Mucosa of descending colon (tissue), 3 donors: ENCODE measurements at places on chromosomes 4 and X.

DNA sequence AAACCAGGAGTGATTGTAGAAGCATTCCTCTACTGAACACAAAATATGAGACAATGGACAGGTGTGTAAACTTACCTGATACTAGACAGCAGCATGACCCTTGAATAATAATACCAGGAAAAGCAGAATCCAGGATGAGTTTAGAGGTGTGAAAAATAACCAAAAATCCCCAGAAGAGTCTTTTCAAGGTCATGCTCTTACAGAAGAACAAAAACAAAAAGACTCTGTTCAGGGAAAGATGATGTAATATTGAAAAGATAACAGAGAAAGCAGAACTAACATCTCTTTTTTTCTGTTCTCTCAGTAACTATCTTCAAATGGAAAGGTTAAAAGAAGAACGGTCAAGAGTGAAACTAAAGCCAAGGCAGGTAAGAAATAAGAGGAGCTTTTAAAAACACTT, 14.0 kb upstream of the ARHGAP10 start:
- no peak for DNase-seq

DNA sequence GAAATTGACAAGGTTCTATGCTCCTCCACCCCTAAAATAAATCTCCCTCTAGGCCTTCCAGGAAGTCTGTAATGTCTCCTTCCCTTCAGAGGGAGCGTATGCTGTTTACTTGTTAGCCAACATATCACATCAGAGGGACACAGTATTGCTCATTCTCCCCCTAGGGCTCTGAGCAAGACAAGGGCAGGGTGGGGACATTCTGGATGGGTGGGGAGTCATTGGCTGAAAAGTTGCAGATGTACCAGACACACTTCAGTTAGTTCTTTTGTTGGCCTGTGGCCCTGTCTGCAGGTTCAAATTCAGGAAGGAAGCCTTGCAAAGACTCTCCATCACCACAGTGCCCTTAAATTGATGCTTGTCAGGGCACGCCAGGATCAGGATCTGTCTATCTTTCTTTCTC, 106.3 kb upstream of the TEX13D start:
- DNase-seq = no peak

GRCh38 chrX:6732101-6732500, 197.2 kb upstream of the VCX3A start:
- DNase-seq = no peak

- no peak for DNase-seq
Measured at GRCh38 chr4:73742490-73743160, 2.3 kb downstream of the CXCL8 start.

- DNase-seq = no peak
Measured at GRCh38 chrX:70509078-70509477, 64.4 kb downstream of the DLG3 start.

DNA sequence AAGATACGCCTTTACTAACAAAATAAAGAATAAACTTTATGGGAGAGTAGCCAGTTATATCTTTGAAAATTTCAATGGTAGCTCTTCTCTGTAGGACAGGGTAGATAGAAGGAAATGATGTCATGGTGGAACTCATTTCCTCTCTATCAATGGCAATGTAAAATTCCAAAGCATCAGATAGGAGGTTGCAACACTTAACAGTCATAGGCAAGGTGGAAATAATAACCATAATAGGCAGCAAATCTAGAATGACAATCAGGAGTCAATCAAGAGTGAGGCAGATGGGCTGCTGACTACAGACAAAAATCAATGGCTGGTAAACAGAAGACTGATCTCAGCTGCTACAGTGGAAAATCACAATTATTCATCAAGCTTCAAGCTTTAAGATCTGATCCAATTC, 53.9 kb upstream of the TET2 start:
- DNase-seq = no peak

DNA sequence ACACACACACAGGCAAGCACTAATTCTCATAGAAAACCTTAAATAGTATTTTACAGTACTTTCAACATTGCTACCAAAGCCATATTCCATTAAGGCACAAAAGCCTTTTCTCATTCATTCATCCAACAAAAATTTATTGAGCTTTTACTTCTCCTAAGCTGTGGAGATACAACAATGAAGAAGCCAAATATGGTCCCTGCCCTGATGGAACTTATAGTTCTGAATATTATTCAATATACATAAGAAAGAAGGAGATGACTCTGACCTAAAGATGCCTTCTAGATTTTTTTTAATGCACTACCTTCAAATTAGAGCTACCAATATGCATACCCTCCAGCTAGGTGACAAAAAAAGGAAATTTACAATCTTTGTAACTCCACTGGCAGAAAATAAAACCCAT, 90.0 kb upstream of the WDR44 start:
- DNase-seq = no peak

GRCh38 chrX:19698122-19698521, 182.8 kb upstream of the MAP3K15 start:
- DNase-seq = no peak

DNA sequence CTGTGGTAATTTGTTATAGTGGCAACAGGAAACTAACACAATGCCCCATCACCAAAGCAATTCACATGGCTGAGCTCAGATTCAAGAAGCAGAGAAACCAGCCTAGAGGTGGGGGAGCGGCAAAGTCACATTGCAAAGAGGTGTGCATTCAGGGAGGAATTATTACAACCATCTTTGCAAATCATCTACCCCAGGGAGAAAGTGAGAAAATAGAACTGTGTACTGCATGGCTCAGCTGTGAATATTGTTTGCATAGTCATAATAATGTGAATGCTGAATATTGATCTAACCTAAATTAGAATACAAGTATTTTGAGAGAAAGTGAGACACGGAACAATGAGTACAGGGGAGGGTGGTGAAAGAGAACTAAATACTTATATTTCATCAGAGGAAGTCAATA, 387.9 kb downstream of the BCOR start:
- no peak for DNase-seq

GRCh38 chrX:113033966-113034680, 193.5 kb upstream of the AMOT start:
- DNase-seq = no peak

- DNase-seq = no peak
Measured at GRCh38 chr4:188680004-188680666, 540.9 kb downstream of the TRIML1 start.

DNA sequence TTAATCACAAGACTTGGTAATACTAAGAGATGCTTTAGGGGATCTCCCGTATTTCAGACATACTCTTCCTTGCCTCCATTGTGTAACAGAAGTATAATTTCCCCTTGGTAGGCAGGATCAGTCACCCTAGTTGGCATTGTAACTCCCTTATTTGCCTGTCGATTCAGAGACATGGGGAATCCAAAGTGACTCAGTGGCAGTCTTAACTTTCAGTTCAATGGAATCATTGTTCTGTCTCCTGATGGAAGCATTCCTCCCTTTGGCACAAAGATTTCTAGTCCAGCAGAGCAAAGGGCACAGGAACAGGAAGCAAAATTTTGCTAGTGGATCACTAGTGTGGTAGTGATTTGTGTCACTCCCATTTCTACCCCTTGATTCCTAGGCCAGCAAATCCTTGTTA, 80.4 kb downstream of the DCUN1D4 start:
- DNase-seq = no peak

DNA sequence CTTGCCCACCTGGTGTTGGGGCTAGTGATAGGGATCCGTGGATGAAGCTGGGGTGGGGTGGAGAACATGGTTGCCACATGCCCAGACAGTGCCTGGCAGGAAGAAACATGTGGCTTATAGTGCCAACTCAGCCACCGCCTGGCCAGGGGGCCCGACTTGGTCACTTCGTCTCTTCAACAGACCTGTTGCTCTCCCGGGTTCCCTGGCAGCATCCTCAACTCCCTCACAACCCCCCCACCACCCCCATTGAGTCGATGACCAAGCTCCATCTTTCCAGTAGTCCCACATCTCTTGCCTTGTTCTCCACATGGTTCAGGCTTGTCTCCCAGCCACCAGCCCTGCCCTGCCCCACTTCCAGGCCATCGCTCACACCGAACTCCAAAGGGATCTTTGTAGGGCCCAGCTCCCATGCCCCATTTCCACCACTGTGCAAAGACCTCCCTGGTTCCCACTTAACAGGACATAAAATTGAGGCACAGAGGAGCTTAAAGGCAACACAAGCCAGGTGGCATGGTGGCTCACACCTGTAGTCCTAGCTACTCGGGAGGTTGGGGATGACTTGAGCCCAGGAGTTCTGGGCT, 7.8 kb downstream of the PNCK start:
- DNase-seq = no peak

DNA sequence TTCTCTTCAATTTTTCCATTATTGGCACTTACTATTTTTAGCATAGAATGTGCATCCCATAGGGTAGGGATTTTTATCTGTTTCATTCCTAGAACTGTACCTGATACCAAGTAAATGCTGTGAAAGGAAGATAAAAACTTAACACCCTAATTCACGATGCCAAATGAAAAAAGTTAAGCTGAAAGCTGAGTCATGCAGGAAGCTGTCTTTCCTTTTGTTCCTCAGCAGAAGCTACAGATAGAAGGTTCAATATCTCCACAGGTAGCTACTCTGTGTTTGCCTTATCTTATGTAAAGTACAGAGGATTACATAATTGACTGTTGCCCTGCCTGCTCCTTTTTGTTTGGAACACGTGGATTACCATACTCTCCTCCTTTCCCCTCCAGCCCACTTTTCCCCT, 77.0 kb downstream of the LRP2BP start:
- DNase-seq = no peak

GRCh38 chr4:129543299-129543698, 447.3 kb downstream of the C4orf33 start:
- DNase-seq = no peak

GRCh38 chr4:39062094-39062769, at the start of gene KLHL5:
Gene KLHL5 (plus strand): TSS chr4:39062232. CDS start chr4:39062653, 421 bp downstream.
- DNase-seq = no peak

DNA sequence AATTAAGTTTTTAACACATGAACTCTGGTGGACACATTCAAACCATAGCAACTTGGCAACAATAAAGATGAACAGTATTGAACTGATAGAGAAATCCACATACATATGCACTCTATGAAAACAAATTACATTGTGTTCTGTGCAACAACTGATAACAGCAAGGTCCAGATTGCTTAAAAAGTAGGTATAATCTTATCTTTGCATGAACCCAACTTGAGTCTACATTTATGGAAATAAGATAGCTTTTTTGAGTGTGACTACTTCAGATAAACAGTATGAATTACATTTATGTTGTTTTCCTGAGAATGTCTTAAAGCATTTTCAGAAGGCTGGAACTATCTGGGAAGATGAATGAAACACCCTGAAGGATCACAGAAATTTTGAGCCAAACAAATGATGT, 212.6 kb upstream of the GK2 start:
- no peak for DNase-seq
